Heart left ventricle (tissue), 16 donors: ENCODE measurements at places on chromosomes 1 and 21. TPM values are rescaled to one million over a fixed set of nuclear protein-coding genes. Genes with fewer than 3 reads are reported as not detected.

SLAMF8 gene
- 0.50 TPM for polyA plus RNA-seq

LMOD1 gene
- 5.1 TPM for polyA plus RNA-seq

GBP4 gene
- 10.6 TPM for polyA plus RNA-seq

FAM110D gene
- polyA plus RNA-seq, result 2.2 TPM

S100A7A gene
- not detected for polyA plus RNA-seq

KRTAP19-5 gene
- polyA plus RNA-seq, result not detected

OR10J5 gene
- not detected for polyA plus RNA-seq

ZNF593OS gene
- polyA plus RNA-seq, result not detected

MANEAL gene
- 0.97 TPM for polyA plus RNA-seq

KCNA2 gene
- polyA plus RNA-seq, result 0.08 TPM

SEMA4A gene
- polyA plus RNA-seq, result 0.90 TPM

ALG14 gene
- polyA plus RNA-seq, result 1.8 TPM

DNALI1 gene
- polyA plus RNA-seq, result 1.9 TPM

AJAP1 gene
- 0.01 TPM for polyA plus RNA-seq

PM20D1 gene
- polyA plus RNA-seq, result 0.65 TPM

WNT2B gene
- 0.71 TPM for polyA plus RNA-seq

SPEN gene
- polyA plus RNA-seq, result 11.0 TPM

CYP4A11 gene
- polyA plus RNA-seq, result not detected

HPDL gene
- polyA plus RNA-seq, result 0.15 TPM

OPTC gene
- not detected for polyA plus RNA-seq

ESRRG gene
- 5.4 TPM for polyA plus RNA-seq

CRB1 gene
- polyA plus RNA-seq, result 0.06 TPM

PODN gene
- 9.8 TPM for polyA plus RNA-seq

C1orf185 gene
- polyA plus RNA-seq, result not detected

VCAM1 gene
- 4.2 TPM for polyA plus RNA-seq

AADACL4 gene
- polyA plus RNA-seq, result not detected

S100A7 gene
- polyA plus RNA-seq, result not detected

GNG4 gene
- polyA plus RNA-seq, result not detected

TIE1 gene
- polyA plus RNA-seq, result 25.1 TPM

C1orf87 gene
- polyA plus RNA-seq, result not detected

FAM167B gene
- 14.1 TPM for polyA plus RNA-seq

TFF3 gene
- polyA plus RNA-seq, result 3.5 TPM

MYBPH gene
- not detected for polyA plus RNA-seq

HAO2 gene
- not detected for polyA plus RNA-seq

OR2T33 gene
- not detected for polyA plus RNA-seq

FOXO6 gene
- polyA plus RNA-seq, result 0.71 TPM

AGT gene
- 72.5 TPM for polyA plus RNA-seq
